NCI-H82 (cell line): ENCODE measurements at places on chromosomes 16 and 17.

GRCh38 chr17:12727881-12728280, 61.4 kb upstream of the ARHGAP44 start:
- no peak for DNase-seq

GRCh38 chr17:45335721-45336120, 18.9 kb upstream of the MAP3K14 start:
- no peak for DNase-seq

GRCh38 chr17:16466407-16466806, 25.6 kb downstream of the LRRC75A start:
- DNase-seq, result no peak

- DNase-seq, result no peak
Observed at GRCh38 chr16:65662256-65662655, 540.4 kb upstream of the CDH11 start.

GRCh38 chr17:15999974-16000827, 577 bp downstream of the TTC19 start:
- peak; percentile 73 for DNase-seq

DNA sequence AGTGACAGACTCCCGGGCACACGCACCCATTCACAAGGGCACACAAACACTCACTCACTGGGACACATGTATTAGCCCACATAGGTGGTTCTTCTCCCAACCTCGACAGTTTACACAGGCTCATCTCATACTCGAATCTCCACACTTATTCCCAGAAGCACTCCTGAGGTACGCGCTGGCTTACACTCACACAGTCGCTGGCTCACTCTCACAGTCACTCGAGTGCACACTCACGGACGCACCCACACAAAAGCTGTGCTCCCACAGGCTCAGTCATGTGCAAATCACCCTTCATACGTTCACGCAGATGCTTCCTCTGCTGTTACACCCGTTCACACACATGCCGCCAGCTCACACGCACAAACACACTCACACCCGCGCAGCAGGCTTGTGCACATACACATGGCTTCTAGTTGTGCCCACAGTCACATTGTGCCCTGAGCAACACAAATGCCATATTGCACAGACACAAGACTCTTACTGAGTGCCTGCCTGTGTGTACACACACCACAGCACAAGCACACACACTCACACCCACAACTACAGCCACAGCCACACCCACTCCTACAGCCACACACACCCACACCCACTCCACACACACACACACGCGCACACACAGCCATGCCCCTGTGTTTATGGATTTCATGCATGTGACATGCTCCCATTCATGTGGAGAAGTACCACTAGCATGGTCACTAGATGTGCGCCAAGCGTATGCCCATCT, 8.4 kb upstream of the PRR29 start:
- DNase-seq, result no peak

GRCh38 chr17:45950888-45951287, 48.2 kb upstream of the STH start:
- DNase-seq, result no peak

GRCh38 chr17:73069164-73069770, 23.2 kb downstream of the SLC39A11 start:
- no peak for DNase-seq

DNA sequence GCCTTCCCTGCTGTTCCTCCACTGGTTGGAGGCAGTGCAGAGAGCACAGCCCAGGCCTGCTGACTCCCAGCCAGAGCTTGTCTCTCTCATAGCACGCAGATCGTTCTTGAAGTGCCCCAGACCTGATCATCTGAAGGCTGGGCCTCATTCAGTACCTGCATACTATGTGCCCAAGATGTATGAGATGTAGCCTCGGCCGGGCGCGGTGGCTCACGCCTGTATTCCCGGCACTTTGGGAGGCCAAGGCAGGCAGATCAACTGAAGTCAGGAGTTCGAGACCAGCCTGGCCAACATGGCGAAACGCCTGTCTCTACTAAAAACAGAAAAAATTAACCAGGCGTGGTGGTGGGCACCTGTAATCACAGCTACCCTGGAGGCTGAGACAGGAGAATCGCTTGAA, 31.0 kb downstream of the WNT3 start:
- DNase-seq, result no peak

GRCh38 chr16:307691-308312, 24.8 kb downstream of the PDIA2 start:
- no peak for DNase-seq

DNA sequence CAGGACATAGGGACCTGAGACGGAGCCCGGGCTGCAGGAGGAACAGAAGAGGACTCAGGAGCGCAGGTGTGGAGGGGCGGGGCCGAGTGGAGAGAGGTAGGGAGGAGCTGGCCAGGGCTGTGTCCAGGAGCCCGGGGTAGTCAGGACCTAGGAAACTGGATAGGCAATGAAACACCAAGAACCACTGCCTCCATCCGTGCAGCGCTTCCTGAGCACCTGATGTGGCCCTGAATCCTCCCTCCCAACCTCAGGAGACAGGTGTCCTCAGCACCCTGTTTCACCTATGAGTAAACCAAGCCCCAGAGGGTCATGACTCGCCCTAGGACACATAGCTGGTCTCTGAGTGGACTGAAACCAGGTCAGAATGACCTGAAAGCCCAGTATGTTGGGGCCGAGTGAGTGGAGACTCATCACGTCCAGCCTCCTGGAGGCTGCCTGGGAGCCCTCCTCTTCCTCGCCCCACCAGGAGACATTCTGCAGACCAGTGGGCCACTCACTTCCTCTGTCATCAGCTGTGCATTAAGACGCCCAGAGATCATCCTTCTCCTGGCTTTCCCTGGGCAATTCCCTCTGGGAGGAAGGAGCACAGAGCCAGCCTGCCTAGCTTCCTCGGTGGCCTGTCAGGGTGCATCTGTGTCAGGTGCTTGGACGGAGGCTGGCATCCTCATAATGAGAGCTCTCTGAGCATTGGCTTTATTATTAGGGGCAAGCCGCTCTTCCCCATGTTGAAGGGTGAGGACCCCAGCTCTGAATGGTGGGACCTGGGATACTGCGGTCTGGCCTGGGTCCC, 72.8 kb downstream of the SCNN1B start:
- no peak for DNase-seq

DNA sequence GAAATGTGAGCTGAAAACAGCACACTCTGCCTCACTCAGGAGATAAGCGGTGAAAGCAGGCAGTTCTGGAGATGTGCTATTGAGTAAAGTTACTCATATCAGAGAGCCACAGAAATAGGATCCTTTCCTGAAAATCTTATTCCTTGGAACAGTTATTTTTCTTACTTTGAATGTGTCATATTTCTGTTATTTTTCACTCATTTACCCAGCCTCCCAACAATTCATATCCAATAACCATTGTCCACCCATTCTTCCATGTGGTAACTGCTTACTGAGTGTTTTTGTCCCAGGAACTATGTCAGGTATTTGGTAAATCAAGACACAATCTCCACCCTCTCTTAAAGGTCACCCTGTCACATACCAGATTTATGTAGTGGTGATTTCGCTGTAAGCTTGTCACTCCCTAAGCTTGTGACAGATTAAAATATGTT, 144.9 kb downstream of the PARN start:
- DNase-seq, result peak; percentile 8

GRCh38 chr17:73192206-73192893, 505 bp upstream of the COG1 start:
- peak; percentile 93 for DNase-seq

- peak; percentile 52 for DNase-seq
Observed at GRCh38 chr17:39205112-39205526, 5.0 kb downstream of the RPL19 start.

DNA sequence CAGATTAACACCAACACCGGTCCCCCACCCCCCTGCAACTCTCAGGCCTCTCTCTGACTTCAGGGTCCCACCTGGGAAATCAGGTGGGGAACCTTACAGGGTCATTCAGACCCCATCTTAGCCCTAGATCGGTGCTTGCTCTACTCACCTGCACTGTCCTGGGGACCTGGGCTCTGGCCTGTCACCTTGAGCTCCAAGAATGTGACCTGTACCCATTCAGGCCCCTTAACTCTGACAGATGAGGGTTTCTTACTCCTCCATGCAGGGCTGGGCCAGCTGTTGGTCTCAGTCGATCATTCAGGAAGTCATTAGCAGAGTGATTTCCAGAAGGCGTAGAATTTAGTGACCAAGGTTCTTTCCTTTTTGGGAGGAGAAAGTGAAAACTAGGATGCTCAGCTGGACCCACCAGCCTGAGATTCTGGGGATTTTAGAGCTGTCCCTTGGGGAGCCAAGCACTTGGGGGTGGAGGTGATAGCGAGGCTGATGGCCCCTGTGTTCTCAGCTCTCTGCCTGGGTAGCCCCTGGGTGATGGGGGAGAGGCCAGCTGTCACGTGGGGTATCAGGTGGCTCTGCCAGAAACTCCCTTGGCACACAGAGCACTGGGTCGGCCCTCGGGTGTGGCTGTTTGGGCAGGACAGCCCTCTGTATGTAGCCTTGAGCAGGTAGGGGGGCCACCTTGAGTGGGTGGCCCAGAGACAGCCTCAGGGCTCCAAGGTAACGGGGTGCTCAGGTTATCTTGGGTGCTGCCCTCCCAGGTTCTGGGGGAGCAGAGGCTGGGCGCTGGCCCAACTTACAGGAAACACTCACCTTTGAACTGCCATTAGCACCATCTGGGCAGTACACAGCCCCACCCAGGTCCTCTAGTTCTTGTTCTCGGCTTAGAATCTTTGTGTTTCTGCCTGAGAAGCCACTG, 724 bp downstream of the MVP start:
- no peak for DNase-seq

- DNase-seq, result no peak
Observed at GRCh38 chr17:78512976-78513375, 64.2 kb downstream of the DNAH17 start.

GRCh38 chr16:10579965-10580882, at the start of gene EMP2:
EMP2 (minus strand) TSS chr16:10580598; CDS start chr16:10547617, 32,981 bp downstream.
- DNase-seq, result peak; percentile 82

DNA sequence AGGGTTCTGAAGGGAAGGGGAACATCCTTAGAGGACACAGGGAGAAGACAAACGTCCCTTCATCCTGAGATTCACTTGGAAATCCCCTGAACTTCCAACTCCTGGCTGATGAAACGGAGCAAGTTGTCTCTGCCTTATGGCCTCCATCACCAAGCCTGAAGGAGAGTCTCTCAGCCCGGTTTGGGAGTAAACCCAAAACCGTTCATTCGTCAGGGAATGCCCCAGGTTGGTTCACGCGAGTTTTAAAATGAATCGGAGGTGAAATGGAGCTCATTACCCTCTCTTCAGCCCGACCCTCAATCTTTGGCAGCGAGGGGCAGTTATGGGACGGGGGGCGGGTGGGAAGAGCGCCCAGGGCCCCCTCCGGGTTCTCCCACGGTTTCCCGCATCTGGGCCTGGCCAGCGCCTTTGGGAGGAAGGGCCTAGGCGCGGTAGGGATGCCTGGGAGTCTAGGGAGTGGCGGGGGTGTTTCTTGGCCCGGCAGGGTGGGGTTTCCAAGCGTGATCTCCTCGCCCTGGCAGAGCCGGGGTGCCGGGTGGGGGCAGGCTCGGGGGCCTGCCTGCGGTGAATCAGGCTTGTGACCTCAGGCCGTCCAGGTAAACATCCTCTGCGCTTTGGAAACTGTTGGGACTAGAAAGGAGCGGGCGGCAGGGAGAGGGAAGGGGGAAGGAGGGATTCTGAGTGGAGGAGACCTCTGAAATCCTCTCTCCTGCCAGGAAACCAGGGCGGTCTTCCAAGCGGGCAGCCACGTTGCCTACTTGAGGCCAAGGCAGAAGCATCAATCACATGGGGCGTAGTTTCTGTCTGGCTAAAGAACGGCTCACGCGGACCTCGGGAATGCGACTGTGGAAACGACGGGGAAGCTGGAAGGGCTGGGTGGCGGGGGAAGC, 24.1 kb upstream of the HOXB13 start:
- no peak for DNase-seq

- no peak for DNase-seq
Observed at GRCh38 chr17:77208217-77208808, 67.5 kb downstream of the SEC14L1 start.

DNA sequence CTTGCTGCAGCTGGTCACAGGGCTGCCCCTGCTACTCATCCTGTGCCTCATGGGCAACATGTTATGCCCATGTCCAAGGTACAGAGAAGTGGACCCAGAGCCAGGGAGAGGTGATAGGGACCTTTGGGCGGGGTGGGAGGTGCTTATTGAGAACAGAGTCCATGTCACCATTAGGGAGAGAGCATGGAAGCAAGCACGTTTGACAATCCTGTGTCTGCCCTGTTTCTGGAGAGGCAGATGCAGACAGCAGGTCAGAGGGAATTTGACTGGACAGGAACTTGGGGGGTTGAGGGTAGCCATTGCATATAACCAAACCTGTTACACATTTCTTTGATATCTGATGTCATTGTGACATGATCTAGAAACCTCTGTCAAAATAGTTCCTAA, 14.3 kb upstream of the ARL4D start:
- DNase-seq, result no peak

DNA sequence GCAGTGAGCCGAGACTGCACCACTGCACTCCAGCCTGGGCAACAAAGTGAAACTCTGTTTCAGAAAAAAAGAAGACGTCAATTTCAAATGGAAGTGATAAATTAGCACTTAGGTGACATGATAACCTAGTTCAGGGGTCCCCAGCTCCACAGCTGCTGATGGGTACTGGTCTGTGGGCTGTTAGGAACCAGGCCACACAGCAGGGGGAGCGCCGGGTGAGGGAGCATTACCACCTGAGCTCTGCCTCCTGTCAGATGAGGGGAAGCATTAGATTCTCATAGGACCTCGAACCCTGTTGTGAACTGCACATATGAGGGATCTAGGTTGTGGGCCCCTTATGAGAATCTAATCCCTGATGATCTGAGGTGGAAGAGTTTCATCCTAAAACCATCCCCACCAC, 253.0 kb downstream of the FOXL1 start:
- peak; percentile 29 for DNase-seq

- DNase-seq, result no peak
Observed at GRCh38 chr17:15332338-15332737, 9.1 kb downstream of the TEKT3 start.

DNA sequence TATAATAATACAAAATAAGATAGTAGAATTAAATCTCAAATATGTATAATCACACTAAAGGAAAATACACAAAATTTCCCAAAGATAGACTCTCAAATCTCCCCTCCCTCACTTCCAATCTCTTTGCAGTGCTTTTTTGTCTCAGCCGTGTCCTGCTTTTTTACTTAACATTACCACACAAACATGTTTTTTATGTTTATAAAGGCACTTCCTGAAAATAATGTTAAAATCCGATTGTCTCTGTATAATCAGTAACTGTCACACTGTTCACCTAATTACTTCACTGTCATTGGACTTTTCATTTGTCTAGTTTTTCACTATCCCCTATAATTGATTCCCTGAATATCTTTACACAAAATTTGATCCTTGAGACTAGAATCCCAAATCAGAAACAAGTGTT, 38.2 kb upstream of the ALDH3A2 start:
- DNase-seq, result no peak

GRCh38 chr16:17230932-17231581, 239.7 kb downstream of the XYLT1 start:
- no peak for DNase-seq

GRCh38 chr16:8872967-8873865, 4.4 kb upstream of the CARHSP1 start:
- DNase-seq, result no peak

DNA sequence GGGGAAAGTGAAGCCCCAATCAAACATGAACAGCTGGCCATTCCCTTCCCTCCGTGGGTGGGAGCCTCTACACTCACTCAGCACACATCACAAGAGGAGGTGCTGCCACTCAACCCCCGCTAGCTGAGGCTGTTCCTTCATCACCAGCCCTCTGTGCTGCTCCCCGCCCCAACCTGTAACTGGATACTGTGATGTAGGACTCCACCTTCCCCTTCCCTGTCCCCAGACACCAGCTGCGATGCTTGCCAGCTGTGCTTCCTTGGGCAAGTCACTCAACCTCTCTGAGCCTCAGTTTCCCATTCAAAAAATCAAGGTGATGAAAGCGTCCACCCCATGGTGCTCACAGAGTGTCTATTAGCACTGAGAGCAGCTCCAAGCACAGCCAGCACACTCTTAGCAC, 273.2 kb downstream of the MRTFB start:
- no peak for DNase-seq
